Mammary epithelial cell (primary cell): ENCODE measurements at places on chromosomes 4 and X. TPM values are rescaled to one million over a fixed set of nuclear protein-coding genes. Genes with fewer than 3 reads are reported as not detected.

GRCh38 chr4:79023799-79024770 is 84.8 kb upstream of the PAQR3 start:
- no peak for DNase-seq

- DNase-seq, result no peak
Measured at GRCh38 chr4:60366661-60367060, 833.5 kb upstream of the ADGRL3 start.

- DNase-seq, result peak; percentile 51
Measured at GRCh38 chrX:72201836-72202536, 20.4 kb downstream of the PIN4 start.

DNA sequence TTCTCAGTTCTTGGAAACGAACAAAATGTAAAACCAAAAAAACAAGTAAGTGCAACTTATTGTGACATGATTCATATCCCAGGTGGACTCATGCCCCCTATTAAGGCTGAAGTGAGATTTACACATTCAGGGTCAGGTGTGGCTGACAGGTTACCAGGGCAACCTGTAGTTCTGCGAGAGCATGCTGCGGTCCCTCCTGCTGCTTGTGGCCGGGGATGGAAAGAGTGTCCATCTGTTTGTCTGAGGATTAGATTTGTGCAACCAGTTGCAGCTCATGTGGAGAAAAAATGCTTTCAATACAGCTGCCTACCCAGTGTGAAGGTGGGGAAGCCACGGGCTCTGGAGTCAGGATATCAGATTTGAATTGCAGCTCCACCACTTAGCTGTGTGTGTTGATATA is 78.8 kb downstream of the FAM184B start:
- DNase-seq, result no peak

DNA sequence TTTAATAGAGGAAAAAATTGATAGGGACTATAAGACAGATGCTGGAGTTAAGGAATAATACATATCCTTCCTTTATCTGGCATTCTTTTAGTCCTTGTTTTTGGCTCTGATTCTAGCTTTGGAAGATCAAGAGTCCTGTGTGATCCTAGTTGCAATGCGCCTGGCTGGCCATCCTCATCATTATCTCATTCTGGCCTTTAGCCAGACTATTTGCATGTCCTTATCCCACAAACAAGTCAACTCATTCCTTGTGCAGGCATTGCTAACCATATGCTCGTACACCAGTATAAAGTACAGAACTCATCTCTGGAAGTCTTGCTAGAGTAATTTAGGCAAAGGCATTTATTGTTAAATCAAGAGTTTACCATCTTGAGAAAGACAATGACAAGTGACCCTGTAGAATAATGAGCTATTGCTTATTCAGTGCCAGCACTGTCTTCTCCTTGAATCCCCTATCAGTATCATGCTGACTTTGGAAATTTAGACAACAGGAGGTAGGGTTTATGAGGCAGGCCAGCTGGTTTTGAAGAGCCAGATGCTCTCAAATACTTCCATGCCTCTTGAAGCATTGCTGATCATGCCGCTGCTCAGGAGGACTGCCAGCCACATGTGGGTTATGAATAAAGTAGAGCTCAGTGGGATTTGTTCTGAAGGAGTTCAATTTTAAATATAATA is 1730.3 kb upstream of the TENM3 start:
- DNase-seq, result no peak

- peak; percentile 31 for DNase-seq
Measured at GRCh38 chr4:126748736-126749135, 884.0 kb upstream of the INTU start.

DNA sequence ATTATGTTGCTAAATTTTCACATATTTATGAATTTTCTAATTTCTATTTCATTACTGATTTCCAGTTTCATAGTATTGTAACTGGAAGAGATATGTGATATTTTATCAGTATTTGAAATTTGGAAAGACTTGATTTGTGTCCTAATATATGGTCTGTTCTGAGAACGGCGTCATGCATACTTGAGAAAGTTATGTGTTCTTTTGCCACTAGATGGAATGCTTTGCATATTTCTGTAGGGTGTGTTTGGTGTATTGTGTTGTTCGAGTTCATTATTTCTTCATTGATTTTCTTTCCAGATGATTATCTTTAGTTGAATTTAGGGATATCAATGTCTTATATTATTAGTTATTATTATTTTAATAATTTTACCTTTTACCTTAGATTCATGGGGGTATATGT is 110.6 kb upstream of the ITM2A start:
- DNase-seq, result peak; percentile 0

GRCh38 chr4:37646247-37646646 is 39.9 kb downstream of the RELL1 start:
- DNase-seq, result no peak

- DNase-seq, result no peak
Measured at GRCh38 chrX:69163936-69164741, 1.1 kb downstream of the PJA1 start.

DNA sequence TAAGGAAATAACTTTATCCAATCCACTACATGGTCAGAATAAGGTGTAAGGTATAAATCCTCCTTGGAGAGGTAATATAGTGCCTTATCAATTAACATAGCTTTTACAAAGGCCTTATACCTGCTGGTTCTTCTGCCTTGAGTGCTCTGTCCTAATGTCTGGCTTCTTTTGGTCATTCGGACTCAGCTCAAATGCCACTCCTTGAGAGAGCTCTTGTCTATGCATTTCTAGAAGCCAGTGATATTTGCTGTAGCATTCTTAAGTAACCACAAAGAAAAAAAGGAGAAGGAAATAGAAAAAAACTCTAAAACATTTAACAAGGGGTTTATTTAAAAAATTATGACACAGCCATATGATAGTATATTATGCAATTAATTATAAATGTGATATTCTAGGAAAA is 444.8 kb upstream of the SLIT2 start:
- no peak for DNase-seq

DNA sequence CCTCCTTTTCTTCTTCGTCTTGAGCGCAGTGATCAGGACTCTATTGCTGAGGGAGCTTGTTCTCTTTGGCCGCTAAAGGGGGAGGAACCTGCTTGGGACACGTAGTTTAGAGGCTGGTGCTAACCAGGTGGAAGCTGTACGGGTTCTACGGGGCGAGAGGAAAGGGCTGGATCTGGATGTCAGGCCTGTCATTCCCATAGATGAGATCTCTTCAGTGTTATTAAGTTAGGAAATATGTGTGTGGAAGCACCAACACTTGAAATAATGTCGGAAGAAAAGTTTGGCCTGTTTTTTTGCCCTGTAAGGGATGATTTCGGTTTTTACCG is 643 bp downstream of the SRP72 start:
- peak; percentile 66 for DNase-seq

GRCh38 chr4:166104623-166105022 is 231.6 kb downstream of the TLL1 start:
- no peak for DNase-seq

- no peak for DNase-seq
Measured at GRCh38 chrX:47817421-47817820, 19.3 kb upstream of the ZNF81 start.

- no peak for DNase-seq
Measured at GRCh38 chrX:153409414-153410101, 1.7 kb upstream of the ZFP92 start.

Gene GUCY1B1
- total RNA-seq, result 0.33 TPM in 1 of 2 replicates, not detected in the other

- DNase-seq, result no peak
Measured at GRCh38 chr4:1506956-1507721, 100.9 kb upstream of the NKX1-1 start.

DNA sequence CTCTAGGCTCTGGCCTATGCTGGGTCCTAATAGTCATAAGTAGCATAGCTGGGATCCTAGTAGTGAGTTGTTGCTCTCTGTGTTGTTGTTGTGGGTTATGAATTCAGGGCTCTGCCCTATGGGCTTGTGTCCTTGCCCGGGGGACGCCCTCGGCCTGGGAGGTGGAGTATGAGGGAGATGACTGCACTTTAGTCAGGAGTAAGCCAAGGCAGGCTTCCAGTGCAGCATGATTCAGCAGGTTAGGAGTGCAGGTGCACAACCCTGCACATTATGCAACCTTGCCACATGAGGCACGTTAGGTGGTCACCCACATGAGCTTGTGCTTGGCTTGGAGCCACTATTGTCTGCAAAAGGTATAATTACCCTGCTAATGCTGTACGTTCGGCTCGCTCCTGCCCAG is 58.4 kb upstream of the CCDC149 start:
- DNase-seq, result peak; percentile 79

GRCh38 chr4:180766944-180767729 is 1476.1 kb upstream of the TENM3 start:
- no peak for DNase-seq

Gene HSFX4
- total RNA-seq, result not detected

Gene EVC2
- total RNA-seq, result 2.9 and 4.4 TPM in 2 replicates

GRCh38 chr4:138983690-138984089 is 31.9 kb upstream of the NOCT start:
- no peak for DNase-seq

DNA sequence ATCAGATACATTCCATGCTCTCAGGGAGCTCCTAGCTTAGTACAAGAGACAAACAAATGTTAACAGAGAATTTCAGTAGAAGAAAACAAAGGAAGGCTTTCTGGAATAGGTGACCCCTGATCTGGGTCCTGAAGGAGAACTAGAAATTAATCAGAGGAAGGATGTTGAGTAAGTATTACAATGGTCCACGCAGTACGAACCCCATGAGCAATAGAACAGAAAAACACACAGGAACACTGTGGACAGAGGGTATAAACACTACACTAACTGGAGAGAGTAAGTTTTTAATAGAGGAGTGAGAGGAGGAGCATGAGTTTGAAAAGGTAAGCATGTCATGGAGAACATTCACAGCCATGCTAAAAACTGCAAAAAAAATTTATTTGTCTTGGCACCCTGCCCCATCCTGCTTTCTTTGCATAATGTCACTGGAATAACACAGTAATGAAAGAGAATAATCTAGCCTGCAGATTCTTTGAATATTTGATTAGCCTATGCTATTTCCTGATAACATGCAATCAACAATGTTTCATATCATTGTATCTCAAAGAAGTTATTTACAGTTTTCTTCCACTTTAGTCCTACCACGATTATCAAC is 140.3 kb upstream of the ZXDB start:
- no peak for DNase-seq

- no peak for DNase-seq
Measured at GRCh38 chrX:49921109-49921508, 1.3 kb upstream of the CLCN5 start.

DNA sequence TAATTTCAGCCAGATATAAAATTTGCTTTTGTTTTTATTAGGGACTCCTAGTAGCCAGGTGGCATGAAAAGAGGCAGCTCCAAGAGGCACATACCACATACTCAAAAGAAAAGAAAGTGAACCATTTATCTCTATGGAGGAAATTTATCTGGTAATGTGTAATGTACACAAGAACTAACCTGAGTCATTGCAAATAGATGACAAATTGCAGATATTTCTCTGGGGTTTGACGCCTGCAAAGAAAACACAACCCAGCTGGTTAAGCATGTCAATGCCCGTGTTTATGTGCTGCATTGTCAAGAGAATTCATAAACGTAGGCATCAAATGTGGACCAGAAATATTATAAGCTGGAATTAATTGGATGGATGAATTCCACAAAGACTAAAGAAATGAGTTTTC is 46.9 kb upstream of the PHKA2 start:
- peak; percentile 1 for DNase-seq

DNA sequence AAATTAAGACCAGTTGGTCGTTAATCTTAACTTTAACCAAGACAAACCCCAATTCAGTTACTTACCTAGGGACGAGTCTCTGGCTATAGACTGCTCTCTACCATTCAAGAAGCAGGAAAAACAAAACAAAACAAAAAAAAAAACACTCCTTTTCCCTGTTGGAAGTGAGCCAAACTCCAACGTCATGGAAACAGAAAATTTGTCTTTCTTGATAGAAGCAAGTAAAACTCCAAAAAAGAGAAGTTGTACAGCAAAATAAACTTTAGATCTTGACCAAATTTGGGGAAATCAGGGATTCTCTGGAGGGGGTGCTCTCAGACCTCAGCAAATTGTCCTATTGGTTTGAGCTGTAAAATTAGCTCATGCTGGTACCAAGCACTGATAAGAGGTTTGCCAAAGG is 3.7 kb downstream of the CNGA1 start:
- DNase-seq, result no peak

Gene SMR3B
- total RNA-seq, result not detected in 2 replicates

DNA sequence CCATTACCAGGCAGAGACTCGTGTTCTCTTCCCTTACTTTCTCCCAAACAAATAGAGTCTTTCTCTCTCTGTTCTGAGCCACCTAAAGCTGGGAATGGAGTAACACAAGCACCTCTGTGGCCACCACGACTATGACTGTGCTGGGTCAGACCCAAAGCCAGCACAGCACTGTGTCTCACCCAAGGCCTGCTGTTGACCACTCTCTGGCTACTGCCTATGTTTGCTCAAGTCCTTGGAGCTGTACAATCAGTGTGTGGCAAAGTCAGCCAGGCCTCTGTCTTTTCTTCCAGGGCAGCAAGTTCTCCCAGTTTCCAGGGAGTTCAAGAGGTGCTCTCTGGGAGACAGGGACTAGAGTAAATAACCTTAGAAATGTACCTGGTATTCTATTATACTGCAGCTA is 239.4 kb downstream of the FAM47A start:
- DNase-seq, result no peak
